ENCODE measurements at places on chromosomes 7 and 10.

DNA sequence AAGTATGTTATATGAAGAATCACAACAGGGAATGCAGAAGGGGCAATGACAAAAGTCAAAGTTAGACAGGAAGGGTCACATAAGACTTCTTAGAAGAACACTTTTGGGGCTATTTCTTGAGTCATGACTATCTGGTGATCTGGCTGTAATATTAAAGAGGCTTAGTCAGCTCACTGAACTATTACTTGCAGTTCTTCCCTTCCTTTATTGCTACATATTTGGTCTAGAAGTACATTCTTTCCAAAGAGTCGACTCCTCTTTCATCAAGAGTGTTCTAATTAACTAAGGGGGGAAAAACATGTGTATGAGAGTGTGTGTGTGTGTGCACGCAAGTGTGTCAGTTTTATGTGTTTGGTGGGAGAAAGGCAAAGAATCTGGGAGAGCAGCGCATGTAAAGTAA, 247.3 kb upstream of the LRRTM3 start:
- DNase-seq, result no peak

- DNase-seq, result no peak
Measured at GRCh38 chr7:13724191-13724976, 265.1 kb downstream of the ETV1 start.

- no peak for DNase-seq
Measured at GRCh38 chr10:43264965-43265798, 1.7 kb downstream of the RASGEF1A start.

DNA sequence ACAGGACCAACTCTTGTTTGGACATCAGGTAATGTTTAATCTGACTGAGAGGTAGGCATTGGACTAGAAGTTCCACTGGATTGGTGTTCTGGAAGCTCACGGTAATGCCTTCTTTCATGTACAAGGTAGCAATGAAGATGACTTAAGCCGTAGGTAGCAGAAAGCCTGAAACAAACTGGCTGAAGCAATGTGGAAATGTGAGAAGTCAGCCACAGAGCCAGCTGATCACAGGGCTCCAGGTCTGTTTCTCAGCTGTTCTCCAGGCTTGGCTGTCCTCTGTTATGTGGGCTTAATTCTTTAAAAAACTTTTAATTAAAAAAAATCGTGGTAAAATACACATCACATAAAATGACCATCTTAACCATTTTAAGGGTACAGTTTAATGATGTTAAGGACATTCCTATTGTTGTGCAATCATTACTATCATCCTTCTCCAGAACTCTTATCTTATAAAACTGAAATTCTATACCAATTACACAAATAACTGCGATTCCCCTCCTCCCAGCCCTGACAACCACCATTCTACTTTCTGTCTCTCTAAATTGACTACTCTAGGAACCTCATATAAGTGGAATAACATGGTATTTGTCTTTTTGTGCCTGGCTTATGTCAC, 101.4 kb upstream of the ZNF32 start:
- DNase-seq, result no peak

DNA sequence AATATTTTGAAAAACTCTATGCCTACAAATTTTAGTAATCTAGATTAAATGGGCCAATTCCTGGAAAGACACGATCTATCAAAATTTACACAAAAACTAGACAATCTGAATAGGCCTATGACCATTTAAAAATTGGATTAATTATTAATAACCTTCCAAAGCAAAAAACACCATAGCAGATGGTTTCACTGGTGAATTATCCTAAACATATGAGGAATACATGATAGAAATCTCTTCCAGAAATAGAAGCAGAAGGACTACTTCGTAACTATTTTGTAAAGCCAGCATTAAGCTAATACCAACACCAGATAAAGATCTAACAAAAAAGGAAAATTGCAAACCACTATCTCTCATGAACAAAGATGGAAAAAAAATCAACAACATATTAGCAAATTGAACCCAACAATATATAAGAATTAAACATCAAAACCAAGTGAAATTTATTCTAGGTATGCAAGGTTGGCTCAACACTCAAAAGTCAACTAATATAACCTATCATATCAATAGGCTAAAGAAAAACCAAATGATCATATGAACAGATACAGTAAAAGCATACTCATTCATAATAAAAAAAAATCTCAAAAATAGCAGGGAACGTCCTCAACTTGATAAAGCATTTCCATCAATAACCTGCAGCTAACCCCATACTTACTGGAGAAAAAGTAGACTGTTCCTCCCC, 16.3 kb downstream of the WASL start:
- DNase-seq, result no peak

All from NCI-H2081 treated with DMSO at 0.1 percent for 48 hours (cell line).